ENCODE measurements at places on chromosomes 2 and 18.

- DNase-seq, result no peak
These were observed 129.7 kb downstream of the PHLPP1 start for GRCh38 chr18:62844850-62845643.

DNA sequence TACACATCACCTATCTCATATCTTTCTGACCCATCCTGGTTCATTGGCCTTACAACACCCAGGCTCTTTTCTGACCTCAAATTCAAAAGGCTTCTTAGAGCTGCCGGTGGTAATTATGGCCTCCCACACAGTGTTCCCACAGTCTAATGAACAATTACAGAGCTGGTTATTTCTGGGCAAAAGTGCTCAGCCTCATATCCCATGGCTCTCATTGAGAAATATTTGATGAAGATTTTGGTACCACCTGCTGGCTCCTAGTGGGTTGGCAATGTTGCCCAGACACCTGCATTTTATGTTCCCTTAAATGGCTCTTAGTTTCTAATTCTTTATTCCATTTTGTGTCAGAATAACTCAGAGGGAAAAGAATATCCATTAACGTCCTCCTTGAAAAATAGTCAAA is 20.1 kb upstream of the SCYGR2 start:
- DNase-seq, result no peak

GRCh38 chr2:108413711-108414095 is 35.3 kb upstream of the GCC2 start:
- no peak for DNase-seq

GRCh38 chr2:235966396-235966795 is 201.8 kb downstream of the GBX2 start:
- no peak for DNase-seq

DNA sequence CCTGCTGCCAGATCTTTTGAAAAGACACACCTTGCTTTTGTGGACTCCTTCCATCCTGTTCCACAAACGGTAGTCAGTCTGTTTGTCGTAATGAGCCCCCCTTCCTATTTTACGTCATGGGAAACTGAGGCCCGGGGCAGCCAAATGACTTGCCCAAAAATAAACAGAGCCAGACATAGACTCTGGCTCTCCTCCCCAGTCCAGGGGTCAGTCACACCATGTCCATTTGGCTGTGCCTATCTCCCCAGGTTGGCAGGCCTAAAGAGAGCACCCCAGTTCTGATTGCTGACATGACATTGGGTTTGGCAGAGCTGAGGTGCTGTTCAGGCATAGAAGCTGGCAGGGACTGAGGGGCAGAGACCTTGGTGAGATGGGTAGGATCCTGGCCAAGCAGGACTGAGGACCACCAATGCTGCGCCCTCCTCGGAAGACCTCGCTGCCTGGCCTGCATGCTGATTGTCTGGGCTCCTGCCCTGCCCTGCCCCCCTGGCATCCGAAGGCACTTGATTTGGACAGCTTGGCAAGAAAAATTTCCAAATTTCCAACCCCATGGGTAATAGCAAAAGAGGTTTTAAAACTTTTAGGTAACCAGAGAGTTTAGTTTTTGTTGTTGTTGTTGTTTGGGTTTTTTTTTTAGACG is 335.4 kb downstream of the DYSF start:
- no peak for DNase-seq

DNA sequence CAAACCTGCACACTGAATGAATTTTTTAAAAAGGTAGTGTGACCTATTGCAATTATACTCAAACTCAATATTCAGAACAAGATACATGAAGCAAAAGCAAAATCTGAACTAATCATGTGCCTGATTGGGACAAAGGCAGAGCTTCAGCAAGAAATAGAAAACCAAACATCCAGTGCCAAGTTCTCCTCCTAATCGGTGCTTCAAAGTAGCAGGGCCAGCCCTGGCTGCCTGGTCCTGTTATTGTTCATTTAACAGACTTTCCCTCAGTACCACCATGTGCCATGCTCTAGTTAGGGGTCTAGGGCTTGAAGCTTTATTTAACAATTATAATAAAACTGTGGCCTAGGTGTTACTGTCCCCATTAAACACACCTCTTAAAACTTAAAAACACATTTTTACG is 281.5 kb upstream of the PXDN start:
- no peak for DNase-seq

- DNase-seq, result no peak
These were observed 148.9 kb upstream of the CCDC195 start for GRCh38 chr2:224865016-224865415.

DNA sequence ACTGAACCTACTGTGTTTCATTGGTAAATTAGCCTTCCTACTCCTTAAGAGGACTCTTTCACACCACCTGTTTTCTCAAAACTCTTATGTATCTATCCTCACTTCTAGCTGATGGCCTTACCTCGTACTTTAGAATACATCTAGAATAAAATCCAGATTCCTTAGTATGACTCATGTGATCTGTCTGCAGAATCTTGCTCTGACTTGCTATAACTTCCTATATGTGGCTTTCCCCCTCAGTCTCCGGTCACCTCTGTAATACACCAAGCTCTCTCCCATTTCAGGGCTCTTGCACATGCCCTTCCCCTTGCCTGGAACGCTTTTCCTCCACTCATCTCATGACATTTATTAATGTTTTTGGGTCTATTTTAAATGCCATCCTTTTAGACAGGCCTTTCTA is 95.6 kb upstream of the LHCGR start:
- no peak for DNase-seq

- no peak for DNase-seq
These were observed 139.9 kb upstream of the CDH7 start for GRCh38 chr18:65610939-65611338.

- no peak for DNase-seq
These were observed 95.1 kb upstream of the SALL3 start for GRCh38 chr18:78884502-78884901.

DNA sequence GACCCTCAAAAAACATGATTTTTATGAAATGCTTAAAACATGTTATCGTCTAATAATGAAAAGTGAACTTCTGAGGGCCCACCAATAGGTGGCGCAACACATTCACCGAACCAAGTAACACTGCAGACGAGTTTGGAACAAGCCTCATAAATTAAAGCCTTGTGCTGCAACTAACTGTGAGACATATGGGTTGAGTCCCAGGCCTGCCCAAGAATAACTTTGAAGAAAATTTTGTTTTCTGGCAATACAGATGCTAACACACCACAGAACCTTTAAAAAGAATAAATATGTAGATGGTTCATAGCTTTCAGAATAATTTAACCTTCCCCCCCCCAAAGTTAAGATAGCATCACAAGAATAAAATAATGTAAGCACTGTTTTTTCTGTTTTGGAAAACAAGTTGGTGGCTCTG is 285.9 kb downstream of the RNF144A start:
- DNase-seq, result no peak

DNA sequence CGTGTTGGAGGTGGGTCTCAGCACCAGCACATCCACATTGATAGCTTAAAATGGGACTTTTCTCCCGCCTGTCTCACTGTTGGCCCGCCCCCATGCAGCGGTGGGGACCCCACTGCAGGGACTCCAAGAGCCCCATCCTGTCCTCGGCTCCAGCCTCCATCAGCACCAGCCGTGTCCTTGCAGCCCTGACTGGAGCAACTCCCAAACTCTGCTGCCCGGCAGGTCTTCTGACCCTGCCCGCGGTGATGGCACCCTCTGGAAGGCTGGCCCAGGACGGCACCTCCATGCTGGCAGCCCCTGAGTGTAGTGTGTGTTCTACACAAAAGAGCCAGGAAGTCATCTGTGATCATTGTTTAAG is 41.6 kb upstream of the KCNG2 start:
- DNase-seq, result no peak

DNA sequence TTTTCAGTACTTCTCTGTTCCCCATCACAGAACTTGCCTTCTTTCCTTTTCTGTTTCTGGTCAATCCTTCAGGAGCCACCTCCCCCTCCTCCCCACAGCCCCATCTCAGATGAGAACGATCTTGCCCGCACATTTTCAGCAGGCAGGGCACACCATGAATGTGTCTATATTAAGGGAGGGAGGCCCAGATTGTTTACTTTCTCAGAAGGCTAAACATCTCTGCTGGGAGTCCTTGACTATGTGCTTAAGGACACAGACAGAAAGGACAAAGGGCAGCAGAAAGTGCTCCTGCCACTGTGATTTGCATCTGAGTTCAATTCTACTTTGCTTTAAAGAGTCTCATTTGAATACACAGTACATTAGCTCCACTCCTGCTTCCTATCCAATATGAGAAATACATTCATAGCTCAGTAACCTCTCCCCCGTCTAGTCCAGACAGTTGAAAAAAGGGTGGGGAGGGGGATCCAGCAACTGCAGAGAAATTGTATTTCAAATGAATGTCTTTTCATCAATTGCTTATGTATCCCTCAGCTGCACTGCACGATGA is 175.0 kb upstream of the PARD3B start:
- DNase-seq, result no peak

DNA sequence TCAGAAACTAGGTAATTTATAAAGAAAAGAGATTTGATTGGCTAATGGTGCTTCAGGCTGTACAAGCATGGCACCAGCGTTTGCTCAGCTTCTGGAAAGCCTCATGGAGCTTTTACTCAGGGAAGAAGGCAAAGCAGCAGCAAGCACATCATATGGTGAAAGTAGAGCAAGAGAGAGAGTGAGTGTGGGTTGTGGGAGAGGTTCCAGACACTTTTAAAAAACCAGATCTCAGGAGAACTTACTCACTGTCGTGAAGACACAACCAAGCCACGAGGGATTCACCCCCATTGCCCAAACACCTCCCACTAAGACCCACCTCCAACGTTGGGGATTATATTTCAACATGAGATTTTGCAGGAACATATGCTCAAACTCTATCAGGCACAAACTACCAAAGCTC is 554.6 kb upstream of the TNP1 start:
- DNase-seq, result no peak

GRCh38 chr2:82875858-82876257 is 1583.2 kb downstream of the SUCLG1 start:
- DNase-seq, result no peak

GRCh38 chr2:221018262-221018661 is 553.8 kb downstream of the EPHA4 start:
- DNase-seq, result no peak

- no peak for DNase-seq
These were observed 100.2 kb downstream of the TNS1 start for GRCh38 chr2:217902379-217903141.

GRCh38 chr18:7322817-7323485 is 92.1 kb downstream of the LRRC30 start:
- no peak for DNase-seq

DNA sequence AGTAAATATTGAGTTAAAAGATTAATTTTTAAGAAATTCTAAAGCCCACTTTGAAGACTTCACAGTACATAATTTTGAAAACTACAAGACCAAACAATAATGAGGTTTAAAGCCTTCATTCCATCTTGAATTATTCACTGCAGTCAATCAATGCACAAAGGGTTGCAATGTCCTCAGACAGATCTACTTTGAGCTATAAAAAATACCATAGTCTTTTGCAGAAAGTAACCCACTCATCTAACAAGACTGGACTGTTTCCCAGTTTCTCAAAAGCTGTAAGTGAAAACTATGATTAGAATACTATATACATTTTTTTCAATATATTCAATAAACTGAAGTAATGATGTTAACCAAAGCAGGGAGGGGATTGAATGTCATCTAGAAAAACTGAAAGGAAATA is 10.2 kb upstream of the RBM43 start:
- DNase-seq, result no peak

DNA sequence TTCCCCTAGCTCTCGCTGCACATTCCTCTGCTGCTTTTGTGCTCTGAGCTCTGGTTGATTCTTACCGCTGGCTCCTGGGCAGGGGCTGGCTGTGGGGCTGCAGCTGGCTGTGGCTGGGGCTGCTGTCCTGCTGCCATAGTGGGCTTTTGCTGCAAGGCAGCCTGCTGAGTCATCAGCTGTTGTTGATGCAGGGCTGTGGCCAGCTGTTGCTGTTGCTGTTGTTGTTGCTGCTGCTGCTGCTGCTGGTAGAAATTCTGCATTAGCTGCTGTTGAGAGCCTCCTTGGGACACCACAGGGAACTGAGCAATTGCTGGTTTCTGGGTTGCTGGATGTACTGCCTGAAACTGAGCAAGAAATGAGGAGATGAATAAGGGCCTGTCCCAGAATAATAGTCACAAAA is 77.2 kb upstream of the NFU1 start:
- no peak for DNase-seq

DNA sequence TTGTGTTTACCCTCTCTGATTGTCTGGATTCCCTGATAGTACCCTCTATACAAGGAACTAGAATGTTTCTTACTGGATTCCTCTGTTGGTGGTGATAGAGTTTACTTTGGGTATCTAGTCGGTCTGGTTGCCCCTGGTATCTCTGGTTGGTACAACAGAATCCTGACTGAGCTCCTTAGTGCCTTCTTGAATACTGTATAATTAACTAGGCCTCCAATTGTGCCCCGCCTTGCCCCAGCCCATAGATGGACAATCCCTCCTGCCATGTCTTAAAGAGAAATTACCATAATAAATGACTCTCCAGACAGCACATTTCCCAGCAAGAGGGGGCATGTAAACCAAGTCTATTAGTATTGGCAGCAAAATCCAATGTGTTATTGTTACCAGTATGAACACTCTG is 2.3 kb downstream of the SCN1A start:
- DNase-seq, result no peak

DNA sequence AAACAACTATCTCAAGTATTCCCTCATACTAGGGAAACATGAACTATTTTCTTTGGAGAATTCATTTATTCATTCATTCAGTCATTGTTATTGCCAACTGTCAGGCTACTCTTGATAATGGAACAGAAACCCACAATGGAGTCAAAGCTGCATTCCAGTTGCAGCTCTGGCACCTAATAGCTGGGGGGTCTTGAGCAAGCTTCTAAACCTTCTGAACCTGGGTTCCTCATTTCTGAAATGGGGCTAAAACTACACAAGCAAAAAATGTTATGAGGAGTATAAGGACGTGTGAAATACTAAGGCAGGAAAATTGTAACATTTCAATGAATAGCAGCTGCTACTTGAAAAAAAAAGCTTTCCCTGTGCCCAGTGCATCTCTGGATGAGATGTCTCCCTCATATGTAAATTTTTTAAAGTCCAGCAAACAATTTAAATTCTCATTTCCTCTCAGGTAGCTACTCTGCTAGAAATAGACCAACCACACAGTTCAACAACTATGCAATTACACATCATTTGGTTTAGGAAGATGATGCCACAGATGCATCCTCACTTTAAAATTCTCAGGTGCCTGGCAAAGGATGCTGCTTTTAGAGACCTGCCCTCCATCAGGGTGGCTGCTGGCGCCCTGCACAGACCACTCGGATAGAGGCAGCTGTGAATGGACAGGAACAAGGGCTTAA is 38.5 kb downstream of the SPRED2 start:
- DNase-seq, result no peak
